Type B pancreatic cell (in vitro differentiated cells): ENCODE measurements at places on chromosomes 7 and 10. TPM values are rescaled to one million over a fixed set of nuclear protein-coding genes. Genes with fewer than 3 reads are reported as not detected.

Gene TCF7L2
- total RNA-seq: 25.1 and 39.7 TPM in 2 replicates

Gene CDNF
- total RNA-seq: 1.1 and 1.3 TPM in 2 replicates

Gene CYP2W1
- 13.6 and 15.3 TPM in 2 replicates for total RNA-seq

Gene FZD1
- 20.9 and 23.8 TPM in 2 replicates for total RNA-seq

Gene BLNK
- 21.7 and 59.8 TPM in 2 replicates for total RNA-seq

Gene POLR3A
- total RNA-seq: 22.3 and 23.8 TPM in 2 replicates

Gene C10orf143
- 1.8 and 3.0 TPM in 2 replicates for total RNA-seq

Gene CPED1
- 0.88 and 45.4 TPM in 2 replicates for total RNA-seq

Gene SLC26A3
- 4.7 and 14.3 TPM in 2 replicates for total RNA-seq

Gene HMX2
- 0.19 TPM in 1 of 2 replicates, not detected in the other for total RNA-seq

DNA sequence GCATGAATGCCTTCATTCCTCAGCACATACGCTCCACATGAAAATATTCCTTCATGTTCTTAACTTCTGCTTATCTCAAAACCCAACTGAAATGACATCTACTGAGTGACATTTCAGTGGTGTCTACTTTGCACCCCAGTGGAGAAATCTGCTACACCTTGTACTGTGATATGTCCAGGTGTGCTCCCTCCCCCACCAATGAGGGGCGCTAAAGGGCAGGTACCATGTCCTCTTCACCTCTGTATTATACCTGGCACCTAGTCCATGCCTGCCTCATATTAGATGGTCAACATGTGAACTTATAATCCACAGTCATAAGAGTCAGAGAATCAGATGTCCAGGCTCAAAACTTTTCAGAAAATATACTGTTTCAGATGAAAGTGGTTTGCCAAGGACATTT, 2.1 kb downstream of the PAXIP1 start:
- no peak overlapping the region for H3K4me3 ChIP-seq
- H3K36me3 ChIP-seq: peaks cover 12% of the 10 kb centered on the region
- no peak overlapping the region for H3K27ac ChIP-seq
- H3K4me1 ChIP-seq: peaks cover 4% of the 10 kb centered on the region

- no peaks in the 10 kb centered on the region for H3K36me3 ChIP-seq
- peaks cover 3% of the 10 kb centered on the region for H3K4me1 ChIP-seq
- H3K4me3 ChIP-seq: no peak overlapping the region
- DNase-seq: peak; percentile 27
- no peaks in the 10 kb centered on the region for H3K27me3 ChIP-seq
Measured at GRCh38 chr10:79344502-79345195, 2.6 kb upstream of the PPIF start.

GRCh38 chr7:21941611-21942141, 4.0 kb downstream of the CDCA7L start:
- H3K27ac ChIP-seq: no peak overlapping the region
- H3K4me1 ChIP-seq: peaks cover 33% of the 10 kb centered on the region
- peak overlapping the region; percentile 21 for H3K4me3 ChIP-seq
- no peak for DNase-seq
- peaks cover 23% of the 10 kb centered on the region for H3K36me3 ChIP-seq

DNA sequence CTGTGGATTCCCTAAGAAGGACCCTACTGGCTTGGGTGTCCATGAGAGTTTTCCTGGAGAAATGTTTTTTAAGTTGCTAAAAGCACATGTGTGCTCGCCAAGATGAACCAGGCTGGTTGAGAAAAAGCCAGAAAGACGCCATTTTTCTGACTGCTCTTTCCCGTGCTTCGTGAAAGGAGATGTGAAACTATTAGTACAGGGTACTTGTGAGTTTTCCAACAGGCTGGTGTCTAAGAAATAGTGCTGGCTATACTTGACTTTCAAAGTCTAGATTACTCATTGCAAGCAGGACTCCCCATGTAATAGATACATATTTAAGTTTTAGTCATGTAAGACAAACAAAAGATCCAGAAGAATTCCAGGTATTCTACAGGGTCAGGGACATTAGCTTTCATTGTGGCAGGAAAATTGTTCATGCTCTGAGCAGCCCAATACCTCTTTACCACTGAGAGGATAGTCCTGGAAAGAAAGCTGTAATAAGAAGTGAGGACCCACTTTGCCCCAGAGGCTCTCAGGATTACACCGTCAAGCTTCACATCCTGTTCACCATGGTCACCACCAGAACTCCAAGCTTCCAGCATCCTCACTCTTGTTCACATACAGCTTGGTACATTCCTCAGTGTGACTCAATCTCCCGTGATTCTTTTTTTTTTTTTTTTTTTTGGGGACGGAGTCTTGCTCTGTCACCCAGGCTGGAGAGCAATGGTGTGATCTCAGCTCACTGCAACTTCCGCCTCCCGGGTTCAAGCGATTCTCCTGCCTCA, 43.8 kb upstream of the ICA1 start:
- no peaks in the 10 kb centered on the region for H3K36me3 ChIP-seq
- no peaks in the 10 kb centered on the region for H3K27me3 ChIP-seq
- no peak overlapping the region for H3K4me3 ChIP-seq
- DNase-seq: no peak
- no peaks in the 10 kb centered on the region for H3K4me1 ChIP-seq

GRCh38 chr7:2350861-2351260, 3.8 kb upstream of the EIF3B start:
- no peak overlapping the region for H3K4me3 ChIP-seq
- H3K36me3 ChIP-seq: peaks cover 4% of the 10 kb centered on the region
- H3K4me1 ChIP-seq: peaks cover 2% of the 10 kb centered on the region

GRCh38 chr10:132183046-132183445, 3.7 kb upstream of the DPYSL4 start:
- H3K27me3 ChIP-seq: peaks cover 63% of the 10 kb centered on the region
- H3K4me1 ChIP-seq: peaks cover 14% of the 10 kb centered on the region
- DNase-seq: no peak

GRCh38 chr7:25789701-25790640, 362.0 kb upstream of the NFE2L3 start:
- no peak overlapping the region for H3K4me3 ChIP-seq
- H3K36me3 ChIP-seq: peaks cover 4% of the 10 kb centered on the region
- H3K27ac ChIP-seq: no peak overlapping the region
- H3K27me3 ChIP-seq: peaks cover 38% of the 10 kb centered on the region
- H3K4me1 ChIP-seq: peaks cover 15% of the 10 kb centered on the region
- DNase-seq: no peak

GRCh38 chr7:73970801-73971229, 57.2 kb upstream of the ELN start:
- no peak overlapping the region for H3K27ac ChIP-seq
- H3K4me1 ChIP-seq: peaks cover 10% of the 10 kb centered on the region
- no peaks in the 10 kb centered on the region for H3K36me3 ChIP-seq
- no peak overlapping the region for H3K4me3 ChIP-seq
- H3K27me3 ChIP-seq: peaks cover 9% of the 10 kb centered on the region

DNA sequence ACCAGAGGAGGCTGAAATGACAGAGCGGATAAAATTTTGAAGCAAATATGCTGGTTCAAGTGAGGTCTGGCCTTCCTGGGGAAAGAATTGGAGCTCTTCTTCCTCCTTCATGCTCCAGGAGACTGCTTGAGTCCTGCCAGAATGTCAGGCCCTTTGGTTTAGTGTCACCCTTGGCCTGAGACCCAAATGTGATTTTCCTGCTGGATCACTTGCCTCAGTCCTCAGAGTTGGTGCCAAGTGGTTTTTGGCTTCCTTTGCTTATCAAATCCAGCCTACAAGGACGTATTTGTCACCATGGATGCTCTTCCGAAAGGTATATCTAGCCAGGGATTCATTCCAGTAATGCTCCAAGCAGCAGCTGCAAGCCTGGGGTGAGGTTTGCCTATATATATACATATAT, 118.4 kb downstream of the PLPP4 start:
- H3K4me3 ChIP-seq: no peak overlapping the region
- H3K4me1 ChIP-seq: peaks cover 10% of the 10 kb centered on the region
- no peak overlapping the region for H3K27ac ChIP-seq
- peak; percentile 10 for DNase-seq

GRCh38 chr7:76257973-76258372, 44.5 kb upstream of the HSPB1 start:
- H3K36me3 ChIP-seq: no peaks in the 10 kb centered on the region
- H3K4me1 ChIP-seq: no peaks in the 10 kb centered on the region
- no peak overlapping the region for H3K27ac ChIP-seq
- no peak for DNase-seq
- H3K4me3 ChIP-seq: peak overlapping the region; percentile 65
- H3K27me3 ChIP-seq: peaks cover 39% of the 10 kb centered on the region

DNA sequence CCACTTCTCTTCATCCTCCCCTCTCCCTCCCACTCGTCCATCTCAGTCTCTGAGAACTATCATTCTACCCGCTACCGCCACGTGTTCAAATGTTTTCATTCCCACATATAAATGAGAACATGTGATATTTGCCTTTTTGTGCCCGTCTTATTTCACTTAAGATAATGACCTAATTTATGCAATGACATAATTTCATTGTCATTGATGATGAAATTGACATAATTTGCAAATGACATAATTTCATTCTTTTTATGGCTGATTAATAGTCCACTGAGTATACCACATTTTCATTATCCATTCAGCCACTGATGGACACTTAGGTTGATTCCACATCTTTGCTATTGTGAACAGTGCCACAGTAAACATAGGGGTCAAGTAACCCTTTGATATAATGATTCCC, 292.3 kb downstream of the GRID1 start:
- H3K4me3 ChIP-seq: no peak overlapping the region
- no peaks in the 10 kb centered on the region for H3K36me3 ChIP-seq

DNA sequence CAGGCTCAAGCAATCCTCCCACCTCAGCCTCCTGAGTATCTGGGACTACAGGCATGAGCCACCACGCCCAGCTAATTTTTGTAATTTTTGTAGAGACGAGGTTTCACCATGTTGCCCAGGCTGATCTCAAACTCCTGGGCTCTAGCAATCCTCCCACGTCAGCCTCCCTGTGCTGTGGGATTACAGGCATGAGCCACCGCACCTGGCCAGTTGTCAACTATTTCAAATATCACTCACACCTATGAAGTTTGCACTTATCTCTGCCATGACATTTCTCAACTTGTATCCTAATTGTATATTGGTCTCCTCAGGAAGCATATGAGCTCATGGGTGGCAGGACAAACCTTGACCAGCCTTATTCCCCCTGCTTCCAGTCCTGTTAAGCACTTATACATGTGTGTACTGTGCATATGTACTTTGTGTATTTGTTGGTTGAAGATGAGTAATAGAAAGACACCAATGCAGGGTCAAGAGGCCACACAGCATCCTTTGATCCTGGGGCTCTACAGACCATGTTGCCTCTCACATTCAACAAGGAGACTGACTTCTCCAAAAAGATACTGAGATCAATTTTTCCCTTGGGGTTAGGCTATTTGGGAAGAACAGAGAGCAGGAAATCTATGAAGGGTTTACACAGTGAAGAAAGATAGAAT, 82.2 kb downstream of the SLC16A9 start:
- no peak overlapping the region for H3K4me3 ChIP-seq
- H3K27ac ChIP-seq: no peak overlapping the region
- no peaks in the 10 kb centered on the region for H3K36me3 ChIP-seq
- no peak for DNase-seq
- peaks cover 22% of the 10 kb centered on the region for H3K4me1 ChIP-seq

DNA sequence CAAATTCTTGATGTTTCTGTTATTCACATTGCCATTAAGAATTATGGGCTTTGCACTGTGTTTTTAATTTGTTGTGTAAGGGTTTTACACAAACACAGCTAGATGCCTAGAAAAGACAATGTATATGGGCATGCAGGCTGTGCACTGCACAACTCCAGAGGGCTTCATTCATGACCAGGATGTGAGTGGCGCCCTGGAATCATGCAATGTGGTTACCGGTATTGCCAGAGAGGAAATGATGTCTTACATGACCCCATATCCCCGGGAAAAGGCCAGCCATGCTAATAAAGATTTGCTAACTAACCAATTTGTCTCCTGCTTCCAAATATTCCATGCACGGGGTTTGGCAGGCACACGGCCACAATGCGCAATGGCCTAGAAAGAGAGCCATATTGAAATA, 16.9 kb downstream of the KCNMA1 start:
- H3K27ac ChIP-seq: no peak overlapping the region
- no peaks in the 10 kb centered on the region for H3K27me3 ChIP-seq
- no peaks in the 10 kb centered on the region for H3K36me3 ChIP-seq
- H3K4me3 ChIP-seq: no peak overlapping the region
- H3K4me1 ChIP-seq: no peaks in the 10 kb centered on the region

- H3K27ac ChIP-seq: no peak overlapping the region
- H3K4me1 ChIP-seq: peaks cover 5% of the 10 kb centered on the region
- H3K27me3 ChIP-seq: no peaks in the 10 kb centered on the region
- H3K4me3 ChIP-seq: no peak overlapping the region
Measured at GRCh38 chr7:36840904-36841303, 116.6 kb upstream of the AOAH start.

- H3K27me3 ChIP-seq: no peaks in the 10 kb centered on the region
- H3K27ac ChIP-seq: no peak overlapping the region
- no peak overlapping the region for H3K4me3 ChIP-seq
- H3K36me3 ChIP-seq: peaks cover 60% of the 10 kb centered on the region
Measured at GRCh38 chr7:47283497-47284131, 298.3 kb downstream of the TNS3 start.

DNA sequence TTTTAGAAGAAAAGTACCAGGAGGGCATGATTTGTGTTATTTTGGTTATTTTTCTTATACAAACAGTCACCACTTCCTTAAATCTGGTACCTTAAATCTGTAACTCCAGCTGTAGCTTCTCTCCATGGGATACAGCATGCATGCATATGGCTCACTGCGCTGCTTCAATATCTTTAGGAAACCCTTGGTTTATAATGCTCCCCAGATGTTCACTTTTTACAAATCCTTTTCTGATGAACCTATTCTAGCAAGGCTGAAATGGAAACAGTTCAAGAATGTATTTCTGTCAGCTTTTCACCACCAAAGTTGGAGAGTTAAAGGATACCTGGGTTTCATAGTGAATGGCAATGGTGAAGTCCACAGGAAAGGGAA, 50.9 kb downstream of the LAMB4 start:
- no peaks in the 10 kb centered on the region for H3K27me3 ChIP-seq
- no peak overlapping the region for H3K27ac ChIP-seq
- peaks cover 8% of the 10 kb centered on the region for H3K36me3 ChIP-seq
- DNase-seq: no peak
- peaks cover 16% of the 10 kb centered on the region for H3K4me1 ChIP-seq

- H3K4me1 ChIP-seq: peaks cover 7% of the 10 kb centered on the region
- DNase-seq: no peak
- H3K27ac ChIP-seq: no peak overlapping the region
- H3K4me3 ChIP-seq: no peak overlapping the region
- H3K27me3 ChIP-seq: peaks cover 15% of the 10 kb centered on the region
Measured at GRCh38 chr7:44603193-44603592, 3.2 kb upstream of the OGDH start.

- H3K4me3 ChIP-seq: no peak overlapping the region
- no peak for DNase-seq
- peaks cover 11% of the 10 kb centered on the region for H3K4me1 ChIP-seq
- H3K27me3 ChIP-seq: no peaks in the 10 kb centered on the region
Measured at GRCh38 chr10:121165276-121165675, 314.1 kb downstream of the WDR11 start.

GRCh38 chr7:20797462-20798080, 10.9 kb upstream of the SP8 start:
- no peaks in the 10 kb centered on the region for H3K4me1 ChIP-seq
- H3K27me3 ChIP-seq: peaks cover 81% of the 10 kb centered on the region
- H3K36me3 ChIP-seq: no peaks in the 10 kb centered on the region
- DNase-seq: no peak
